ENCODE measurements at places on chromosomes 4 and X.

- DNase-seq = no peak
Measured at GRCh38 chr4:183320211-183321059, at the start of gene CLDN22. Gene CLDN22 (minus strand): TSS chr4:183320276. CDS start chr4:183320218, 58 bp downstream.

GRCh38 chr4:142846729-142847596 lies 862 bp upstream of the INPP4B start:
- no peak for DNase-seq

- DNase-seq = no peak
Measured at GRCh38 chr4:159148441-159148840, 45.6 kb downstream of the RAPGEF2 start.

GRCh38 chr4:17301266-17301665 lies 210.6 kb downstream of the QDPR start:
- no peak for DNase-seq

GRCh38 chr4:80321776-80322175 lies 13.8 kb upstream of the CFAP299 start:
- DNase-seq = no peak

- DNase-seq = no peak
Measured at GRCh38 chr4:14879683-14880082, 122.6 kb upstream of the CPEB2 start.

GRCh38 chrX:153725832-153726285 lies 1.2 kb downstream of the ABCD1 start:
- no peak for DNase-seq

GRCh38 chr4:159104694-159105414 lies 2.0 kb downstream of the RAPGEF2 start:
- peak; percentile 89 for DNase-seq

DNA sequence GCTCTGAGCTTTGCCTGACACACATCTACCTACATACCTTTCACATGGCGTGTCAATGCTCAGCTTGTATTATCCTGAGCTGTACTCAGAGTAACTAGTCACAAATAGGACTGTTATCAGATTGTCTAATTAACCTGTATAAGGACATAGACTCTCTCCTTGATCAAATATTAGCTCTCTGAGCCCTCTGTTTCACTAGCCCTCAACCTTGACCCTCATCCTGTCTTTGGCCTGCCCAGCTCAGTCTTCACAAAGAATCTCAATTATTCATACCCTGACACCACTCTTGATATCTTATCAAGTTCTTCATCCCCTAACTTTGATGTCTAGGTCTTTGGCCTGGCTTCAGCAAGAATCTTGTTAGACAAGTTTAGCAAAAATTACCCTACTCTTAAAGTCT lies 320.7 kb upstream of the PCDH7 start:
- no peak for DNase-seq

- no peak for DNase-seq
Measured at GRCh38 chr4:2689114-2689513, 67.0 kb downstream of the TNIP2 start.

DNA sequence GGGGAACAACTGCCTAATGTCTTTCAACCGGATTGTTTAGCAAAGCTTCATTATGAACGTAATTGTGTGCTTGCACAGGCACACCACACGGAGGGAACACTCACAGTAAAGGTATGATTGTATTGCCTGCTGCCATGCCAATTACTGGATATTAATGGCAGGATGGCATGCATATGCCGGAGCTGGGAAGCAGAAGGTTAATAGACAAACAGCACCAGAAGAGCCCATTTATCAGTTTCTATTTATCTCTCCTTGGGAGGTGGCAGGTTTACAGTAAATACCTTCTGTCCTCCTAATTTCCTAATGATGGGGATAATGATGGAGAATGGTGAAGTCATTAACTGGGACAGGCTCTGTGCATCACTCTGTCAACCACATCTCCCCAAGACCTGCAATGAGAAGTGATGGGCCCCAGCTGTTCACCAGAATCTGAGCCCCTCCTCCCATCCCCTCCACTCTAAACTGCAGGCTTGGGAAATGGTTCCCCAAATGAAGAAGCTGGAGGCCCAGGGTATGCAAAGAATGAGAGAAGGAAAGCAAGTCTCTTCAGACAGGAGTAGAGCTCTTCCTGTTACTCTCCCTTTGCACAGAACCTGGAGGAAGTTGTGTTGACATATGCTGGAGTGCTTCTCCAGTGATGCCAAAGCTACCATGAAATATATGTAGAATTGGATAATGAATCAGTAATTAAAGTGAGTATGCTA lies 160.8 kb downstream of the NAA11 start:
- no peak for DNase-seq

DNA sequence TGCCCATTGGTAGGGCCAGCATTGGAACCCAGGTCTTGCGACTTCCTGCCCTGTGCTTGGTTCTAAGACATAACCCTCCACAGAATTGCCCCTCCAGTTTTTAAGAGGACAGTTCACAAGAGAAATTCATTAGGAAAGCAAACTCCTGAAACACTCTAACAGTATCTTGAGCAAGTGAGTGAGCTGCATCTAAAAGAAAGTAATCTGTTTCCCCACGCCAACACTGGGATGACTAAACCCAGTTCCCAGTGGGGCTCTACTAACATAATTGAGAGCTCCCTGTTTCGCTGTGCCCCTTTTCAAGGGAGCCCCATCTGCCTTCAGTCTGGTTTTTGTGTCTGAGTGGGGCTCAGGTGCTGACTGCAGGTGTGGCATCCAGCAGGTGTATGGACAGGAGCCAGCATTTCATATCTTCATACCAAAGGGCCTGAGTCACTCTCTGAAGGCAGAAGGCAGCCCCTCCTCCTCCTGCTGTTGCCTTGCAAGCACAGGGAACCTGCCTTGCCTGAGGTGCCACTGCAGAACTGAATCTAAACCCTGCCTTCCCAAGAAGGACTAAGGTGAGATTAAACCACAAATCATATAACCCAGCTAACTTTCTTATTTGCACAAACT lies 8.0 kb downstream of the AMOT start:
- DNase-seq = no peak

DNA sequence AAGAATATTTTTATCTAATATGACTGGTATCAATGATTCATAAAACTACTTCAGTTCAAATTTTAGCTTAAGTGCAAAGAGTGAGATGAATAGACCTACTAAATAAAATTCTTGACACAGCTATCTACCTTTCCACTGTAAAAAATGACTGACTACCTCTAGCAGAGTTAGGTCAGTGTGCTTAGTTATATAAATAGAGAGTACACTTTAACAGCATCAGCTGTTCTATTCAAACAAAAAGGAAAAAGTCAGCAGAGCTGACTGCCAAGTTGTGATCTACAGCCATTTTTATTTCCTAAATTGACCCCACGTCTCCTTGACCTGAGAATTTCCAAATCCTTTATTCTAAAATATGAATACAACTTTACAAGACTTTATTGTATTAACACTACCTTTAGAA lies 262.4 kb downstream of the CAMK2D start:
- no peak for DNase-seq

All from OCI-M1 (cell line).